ENCODE measurements at places on chromosomes 6 and 20.
A peak's percentile ranks its signal among the peaks of the same experiment; 100 is the strongest.

GRCh38 chr6:145588981-145589380 lies 146.3 kb downstream of the EPM2A start:
- DNase-seq: no peak

GRCh38 chr6:3987576-3987975 lies 91.4 kb downstream of the FAM217A start:
- no peak for DNase-seq

- no peak for DNase-seq
These were observed 24.7 kb upstream of the BAG2 start for GRCh38 chr6:57147401-57147800.

DNA sequence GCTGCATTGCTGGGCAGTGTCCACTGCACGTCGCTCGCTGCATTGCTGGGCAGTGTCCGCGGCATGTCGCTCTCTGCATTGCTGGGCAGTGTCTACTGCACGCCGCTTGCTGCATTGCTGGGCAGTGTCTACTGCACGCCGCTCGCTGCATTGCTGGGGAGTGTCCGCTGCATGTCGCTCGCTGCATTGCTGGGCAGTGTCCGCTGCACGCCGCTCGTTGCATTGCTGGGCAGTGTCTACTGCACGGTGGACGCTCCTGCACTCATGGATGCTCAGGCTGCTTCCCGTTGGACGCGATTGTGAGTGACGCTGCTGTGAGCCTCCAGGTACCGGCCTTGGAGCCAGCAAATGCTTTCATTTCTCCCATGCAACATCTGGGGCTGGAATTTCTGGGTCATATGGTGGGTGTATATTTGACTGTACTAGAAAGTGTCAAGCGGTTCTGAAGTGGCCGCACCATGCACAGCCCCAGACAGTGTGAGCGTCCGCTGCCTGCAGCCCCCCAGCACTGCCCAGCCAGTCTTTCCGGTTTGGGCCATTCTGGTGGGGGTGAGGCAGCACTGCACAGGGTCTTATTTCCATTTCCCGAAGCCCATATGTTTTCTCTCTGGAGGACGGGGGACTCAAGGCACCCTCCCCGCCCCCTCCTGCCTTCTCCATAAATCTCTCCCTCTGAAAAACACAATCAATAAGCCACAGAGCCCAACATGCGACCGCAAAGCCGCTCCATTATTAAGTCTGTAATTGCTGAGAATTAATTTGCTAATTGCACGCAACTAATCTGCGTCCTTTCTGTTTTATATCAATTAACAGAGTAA lies 97.4 kb downstream of the YTHDF1 start:
- DNase-seq: no peak

- DNase-seq: no peak
These were observed 95.7 kb downstream of the SHLD1 start for GRCh38 chr20:5845681-5846615.

DNA sequence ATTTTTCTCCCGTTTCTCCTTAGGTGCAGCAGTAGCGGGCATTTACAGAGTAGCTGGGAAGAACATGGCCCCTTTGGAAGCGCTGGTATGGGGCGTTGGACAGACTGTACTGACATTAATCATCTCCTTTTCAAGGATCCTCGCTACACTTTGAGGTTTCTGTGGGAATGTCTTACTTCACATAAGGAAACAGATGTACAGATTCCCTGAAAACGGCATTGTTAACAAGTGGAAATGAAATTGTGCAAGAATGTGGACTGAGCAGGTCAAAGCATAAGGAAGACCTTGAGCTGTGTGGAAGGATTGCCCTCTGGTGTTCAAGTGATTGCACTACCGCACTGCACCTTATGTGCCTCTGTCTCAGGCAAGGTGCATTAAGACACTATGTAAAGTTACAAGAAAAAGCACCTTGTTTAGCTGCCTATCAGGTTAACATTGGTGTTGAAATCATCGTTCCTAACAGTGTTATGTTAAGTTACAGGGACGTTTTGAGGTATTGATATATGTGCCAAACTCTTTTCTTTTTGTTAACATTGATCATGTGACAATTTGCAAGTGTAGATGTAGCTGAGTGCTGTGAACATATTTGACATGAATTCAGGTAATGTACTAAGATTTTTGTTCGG lies 38.0 kb downstream of the TMEM170B start:
- peak; percentile 4 for DNase-seq

- peak; percentile 32 for DNase-seq
These were observed 897 bp downstream of the CHD6 start for GRCh38 chr20:41617059-41617901.

GRCh38 chr6:44537306-44538049 lies 150.0 kb downstream of the CDC5L start:
- no peak for DNase-seq

DNA sequence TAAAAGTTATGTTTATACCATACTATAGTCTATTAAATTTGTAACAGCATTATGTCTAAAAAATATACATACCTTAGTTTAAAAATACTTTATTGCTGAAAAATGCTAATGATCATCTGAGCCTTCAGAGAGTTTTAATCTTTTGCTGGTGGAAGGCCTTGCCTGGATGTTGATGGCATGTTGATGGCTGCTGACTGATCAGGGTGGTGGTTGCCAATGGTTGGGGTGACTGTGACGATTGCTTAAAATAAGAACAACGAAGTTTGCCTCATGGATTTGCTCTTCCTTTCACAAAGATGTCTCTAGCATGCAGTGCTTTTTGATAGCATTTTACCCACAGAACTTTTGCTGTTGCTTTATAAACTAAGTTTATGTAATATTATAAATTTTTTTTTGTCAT lies 68.6 kb downstream of the QKI start:
- no peak for DNase-seq

GRCh38 chr6:151765444-151765886 lies 42.0 kb upstream of the ESR1 start:
- no peak for DNase-seq

GRCh38 chr6:154161689-154162088 lies 122.6 kb downstream of the OPRM1 start:
- no peak for DNase-seq

GRCh38 chr20:61322151-61322865 lies 70.2 kb downstream of the CDH4 start:
- no peak for DNase-seq

- no peak for DNase-seq
These were observed 17.2 kb downstream of the ABT1 start for GRCh38 chr6:26613689-26614683.

DNA sequence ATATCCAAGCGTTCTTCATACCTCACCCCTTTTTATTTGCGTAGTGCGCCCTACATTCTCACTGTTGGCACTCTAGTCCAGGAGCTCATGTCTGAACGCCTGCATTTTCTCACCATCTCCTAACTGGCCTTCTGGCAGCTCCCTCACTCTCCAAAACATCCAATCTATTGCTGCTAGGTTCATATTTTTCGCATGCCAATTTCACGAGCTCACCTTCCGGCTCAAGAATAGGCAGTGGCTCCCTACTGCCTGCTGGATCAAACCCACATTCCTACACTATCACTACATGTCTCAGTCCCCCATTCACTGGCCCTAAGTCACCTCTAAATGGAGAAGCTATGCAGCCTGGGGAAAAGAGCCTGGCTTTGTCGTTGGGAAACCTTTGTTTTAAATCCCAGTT lies 115.0 kb downstream of the IPCEF1 start:
- DNase-seq: no peak

- DNase-seq: no peak
These were observed 23.4 kb downstream of the SCML4 start for GRCh38 chr6:107800564-107801164.

- DNase-seq: no peak
These were observed 2.5 kb upstream of the TMEM244 start for GRCh38 chr6:129863664-129864063.

GRCh38 chr6:19417713-19418112 lies 419.5 kb upstream of the ID4 start:
- no peak for DNase-seq

- no peak for DNase-seq
These were observed 33.4 kb upstream of the RSPO4 start for GRCh38 chr20:1035466-1035865.

- no peak for DNase-seq
These were observed 201.0 kb upstream of the FLRT3 start for GRCh38 chr20:14538433-14538832.

DNA sequence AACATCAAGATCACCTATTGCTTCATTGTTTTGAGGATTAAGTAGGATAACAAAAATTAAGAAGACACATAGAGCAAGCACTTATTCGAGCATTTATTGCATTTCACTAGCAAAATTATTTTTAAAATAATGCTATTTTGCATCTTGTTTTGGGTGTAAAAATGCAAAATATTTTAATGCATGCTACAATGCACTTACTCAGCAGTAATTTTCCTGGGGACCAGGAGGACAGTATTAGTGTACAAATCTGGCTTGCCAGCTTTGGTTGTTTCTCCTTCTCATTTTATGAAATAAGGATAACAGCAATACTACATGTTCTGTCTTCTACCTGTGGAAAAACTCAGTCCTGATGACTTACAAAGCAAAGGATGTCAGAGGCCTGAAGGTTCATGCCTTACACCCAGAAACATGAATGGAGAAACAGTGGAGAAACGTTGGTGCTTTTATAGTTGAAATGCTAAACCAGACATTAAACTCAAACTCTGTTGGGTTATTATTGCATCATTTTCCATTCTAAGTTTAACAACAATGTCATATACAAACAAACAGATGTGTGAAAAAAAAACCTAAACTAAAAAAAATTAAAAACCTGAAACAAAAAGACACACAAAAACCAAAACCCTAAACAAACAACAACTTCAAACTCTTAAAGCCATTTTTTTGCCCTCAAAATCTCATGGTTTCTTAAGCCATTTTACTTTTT lies 50.2 kb upstream of the ATXN1 start:
- DNase-seq: no peak

DNA sequence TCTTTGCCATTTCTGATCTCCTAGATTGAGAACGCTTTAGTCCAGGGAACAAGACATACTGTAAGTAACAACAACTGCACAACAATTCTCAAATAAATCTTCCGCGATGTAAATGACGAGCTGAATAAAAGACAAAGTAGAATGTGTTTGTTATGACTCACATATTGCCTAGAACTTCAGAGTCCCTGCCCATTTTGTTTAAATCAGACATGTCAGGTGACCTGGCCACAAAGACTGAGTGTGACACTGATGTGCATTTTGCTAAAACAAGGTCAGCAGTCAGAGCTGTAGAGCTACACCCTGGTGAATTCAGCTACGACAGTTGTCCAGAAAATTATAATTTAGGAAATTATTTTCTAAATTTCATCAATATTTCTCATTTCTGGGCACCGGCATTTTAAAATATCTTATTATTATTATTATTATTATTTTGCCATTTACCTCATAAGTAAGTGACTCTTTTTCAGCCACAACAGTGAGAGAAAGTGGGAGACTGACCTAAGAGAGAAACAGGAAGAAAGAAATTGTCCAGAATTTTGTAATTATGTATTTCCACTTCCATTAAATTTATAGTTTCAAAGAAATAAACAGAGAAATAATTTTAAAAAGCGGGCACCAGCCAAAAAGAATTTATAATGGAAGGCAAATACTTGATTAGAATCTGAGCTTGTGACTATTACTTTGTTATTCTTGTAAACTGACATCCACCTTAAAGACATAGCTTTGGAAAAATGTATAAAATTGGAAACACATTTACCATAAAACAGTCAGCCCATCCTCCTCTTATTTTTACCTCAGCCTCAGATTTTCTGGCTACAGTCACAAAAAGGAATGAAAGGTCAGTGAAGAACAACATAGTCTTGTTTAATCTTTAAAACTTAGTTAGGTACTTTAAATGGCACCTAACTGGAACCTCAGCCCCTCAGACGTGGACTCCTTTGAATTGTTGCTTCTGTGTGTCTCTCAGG lies 157.0 kb upstream of the CITED2 start:
- peak; percentile 6 for DNase-seq

- no peak for DNase-seq
These were observed 525.3 kb upstream of the JARID2 start for GRCh38 chr6:14720411-14721102.

- DNase-seq: no peak
These were observed 241.4 kb downstream of the LAMA2 start for GRCh38 chr6:129124347-129124746.

DNA sequence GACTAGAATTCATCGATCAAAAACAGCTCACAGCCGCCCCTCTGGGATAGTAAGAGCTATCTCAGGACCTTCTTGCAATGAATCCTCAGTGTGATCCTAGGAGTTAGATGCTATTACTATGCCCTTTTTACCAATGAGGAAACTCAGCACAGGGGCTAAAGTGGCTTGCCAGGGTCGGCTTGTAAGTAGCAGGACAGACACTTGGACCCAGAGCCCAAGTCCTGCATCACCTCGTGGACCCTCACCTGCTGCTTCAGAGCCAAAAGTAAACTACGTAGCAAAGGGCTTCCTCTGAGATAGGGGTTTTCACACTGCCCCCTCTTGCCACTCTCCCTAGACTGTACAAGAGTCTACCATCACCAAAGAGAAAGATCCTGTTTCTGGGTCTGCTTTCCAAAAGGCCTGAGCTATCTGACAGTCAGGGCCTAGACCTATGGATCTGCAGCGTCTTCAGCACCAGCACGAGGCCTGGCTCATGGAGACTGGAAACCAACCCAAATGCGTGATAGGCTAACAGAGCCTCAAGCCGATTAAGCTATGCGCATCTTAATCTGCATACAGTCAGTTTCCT lies 172.3 kb downstream of the ANKRD60 start:
- no peak for DNase-seq

- no peak for DNase-seq
These were observed 22.4 kb upstream of the RIMS4 start for GRCh38 chr20:44832724-44833123.

DNA sequence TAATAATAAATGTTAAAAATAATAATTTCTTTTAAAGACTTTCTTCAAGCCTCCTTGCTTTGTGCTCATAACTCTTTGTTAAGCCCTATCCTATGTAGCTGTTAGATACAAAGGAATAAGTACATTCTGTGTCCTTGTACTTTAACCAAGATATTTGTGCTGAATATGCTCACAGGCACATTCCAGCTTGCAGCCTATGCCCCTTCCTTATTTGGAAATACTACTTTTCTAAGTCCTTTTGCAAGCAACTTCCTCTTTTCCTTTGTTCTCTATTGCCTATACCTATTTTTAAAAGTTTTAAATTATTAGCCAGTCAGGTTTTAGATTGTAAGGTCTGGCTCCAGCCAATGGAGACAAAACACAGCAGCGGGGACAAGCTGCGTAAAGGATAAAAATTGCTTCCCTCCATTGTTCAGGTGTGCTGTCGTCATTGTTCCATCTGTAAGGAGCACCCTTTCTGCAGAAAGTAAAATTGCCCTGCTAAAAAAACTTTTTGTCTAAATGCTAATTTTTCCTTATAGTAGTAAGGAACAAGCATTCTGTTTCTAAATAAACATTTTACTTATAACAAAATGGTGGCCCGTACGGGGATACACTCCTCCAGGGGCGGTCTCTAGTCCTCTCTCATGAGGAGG lies 80.2 kb downstream of the SYTL3 start:
- DNase-seq: no peak

DNA sequence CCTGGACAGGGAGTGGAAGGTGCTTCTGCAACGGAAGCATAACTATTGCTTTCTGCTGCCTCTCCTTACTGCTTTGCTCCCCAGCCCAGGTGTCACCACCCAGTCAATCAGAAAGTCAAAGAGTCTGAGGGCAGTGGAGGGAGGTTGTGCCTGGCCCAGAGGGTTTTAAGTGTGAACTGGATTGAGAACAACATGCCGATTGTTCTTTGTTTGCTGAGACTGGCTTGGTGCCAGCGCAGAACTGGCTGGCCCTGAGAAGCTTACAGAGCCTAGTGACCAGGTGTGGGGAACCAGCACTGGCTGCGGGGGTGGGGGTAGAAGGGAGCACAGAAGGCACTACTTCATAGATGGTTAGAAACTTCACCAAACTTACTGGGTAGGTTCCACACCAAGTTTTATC lies 31.1 kb upstream of the ENPP4 start:
- no peak for DNase-seq

GRCh38 chr20:37919389-37920040 lies 16.6 kb downstream of the VSTM2L start:
- DNase-seq: no peak

GRCh38 chr20:25254986-25255680 lies 7.2 kb downstream of the PYGB start:
- no peak for DNase-seq
